Stomach (tissue), 19 donors: ENCODE measurements at places on chromosomes 2 and 18.

- peak; percentile 94 for DNase-seq
These were observed at the start of gene IL1R1 for GRCh38 chr2:102141970-102142828. Gene IL1R1 (plus strand): TSS chr2:102142746. CDS start chr2:102157725, 14,979 bp downstream.

DNA sequence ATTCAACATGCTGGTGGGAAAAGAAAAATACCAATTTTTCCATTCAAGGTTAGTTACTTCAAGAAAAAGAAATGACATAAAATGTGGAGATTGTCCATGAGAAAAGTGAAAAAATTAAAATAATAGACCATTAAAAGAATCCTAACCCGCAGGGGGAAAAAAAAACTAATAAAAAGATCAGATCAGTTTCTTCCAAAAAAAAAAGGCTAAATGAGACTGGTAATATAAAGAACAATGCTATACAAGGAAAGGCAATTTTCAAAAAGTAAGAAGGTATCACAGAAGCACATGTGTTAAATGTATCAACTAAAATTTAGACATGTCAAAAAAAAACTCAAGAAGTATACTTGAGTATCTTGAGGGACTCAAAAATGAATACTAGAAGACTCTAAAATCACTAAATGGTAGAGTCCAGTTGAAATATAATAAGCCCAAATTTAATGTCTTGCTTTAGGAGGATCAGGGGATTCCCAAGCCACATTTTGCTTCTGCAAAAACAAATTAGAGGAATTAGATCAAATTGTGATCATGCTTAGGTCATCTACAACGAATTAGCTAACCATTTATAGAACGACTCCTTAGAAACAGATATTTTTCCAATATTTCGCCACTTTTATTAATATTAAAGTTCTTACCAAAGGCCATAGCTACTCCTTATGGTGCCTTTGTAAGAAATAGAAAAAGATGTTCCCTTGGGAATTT, 35.8 kb upstream of the GLS start:
- DNase-seq, result no peak

GRCh38 chr2:229922449-229923386, at the start of gene FBXO36:
Gene FBXO36 (plus strand): TSS chr2:229922503. CDS start chr2:229922514, 11 bp downstream.
- DNase-seq, result peak; percentile 76

GRCh38 chr2:197126630-197127352, 183.8 kb downstream of the ANKRD44 start:
- DNase-seq, result no peak

- DNase-seq, result no peak
These were observed 106.0 kb upstream of the TAF1B start for GRCh38 chr2:9737053-9737875.

GRCh38 chr2:124258140-124258880, 233.2 kb downstream of the CNTNAP5 start:
- no peak for DNase-seq

- no peak for DNase-seq
These were observed 68.0 kb upstream of the PSME4 start for GRCh38 chr2:54038835-54039234.
